Sigmoid colon (tissue), 7 donors: ENCODE measurements at places on chromosomes 2 and 18. TPM values are rescaled to one million over a fixed set of nuclear protein-coding genes. Genes with fewer than 3 reads are reported as not detected.

- DNase-seq = no peak
Measured at GRCh38 chr2:44925561-44926136, 15.9 kb upstream of the SIX3 start.

- DNase-seq = no peak
Measured at GRCh38 chr2:110115291-110116032, at the start of gene MALL. Gene MALL, minus strand, starts transcription at chr2:110115822. Its CDS starts 30 bp downstream, at chr2:110115792.

DNA sequence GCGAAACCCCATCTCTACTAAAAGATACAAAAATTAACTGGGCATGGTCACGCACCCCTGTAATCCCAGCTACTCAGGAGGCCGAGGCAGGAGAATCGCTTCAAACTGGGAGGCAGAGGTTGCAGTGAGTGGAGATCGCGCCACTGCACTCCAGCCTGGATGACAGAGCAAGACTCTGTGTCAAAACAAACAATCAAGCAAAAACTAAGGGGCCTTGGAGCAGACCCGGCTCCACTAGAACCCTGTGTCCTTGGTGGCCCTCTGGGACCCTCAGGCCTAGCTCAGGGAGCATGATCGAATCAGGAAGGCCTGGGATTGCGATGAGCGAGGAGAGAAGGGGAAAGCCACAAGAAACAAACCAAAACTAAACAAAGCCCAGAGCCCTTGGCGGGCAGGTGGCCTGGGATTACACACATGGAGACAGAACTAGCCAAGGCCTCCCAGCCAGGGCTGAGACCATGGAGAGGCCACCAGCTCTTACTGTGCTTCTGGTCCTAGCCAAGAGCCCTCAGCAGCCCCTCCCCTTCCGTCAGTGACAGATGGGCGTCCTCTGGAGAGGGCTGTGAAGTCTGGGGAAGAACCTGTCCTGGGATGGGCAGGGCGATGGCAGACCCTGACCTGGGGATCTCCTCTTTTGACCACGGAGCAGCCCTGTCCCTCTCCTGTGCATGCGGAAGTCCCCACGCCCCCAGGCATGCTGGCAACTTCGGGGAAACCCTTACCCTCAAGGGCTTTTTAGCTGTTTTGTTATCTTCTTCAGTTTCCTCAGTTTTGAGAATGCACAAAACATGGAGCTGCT lies 27.4 kb upstream of the CATIP start:
- no peak for DNase-seq

Gene CTAGE1
- total RNA-seq = not detected

Gene CNTNAP5
- 4.5 TPM for total RNA-seq
